SJSA1 (cell line): ENCODE measurements at places on chromosomes 3 and 15. TPM values are rescaled to one million over a fixed set of nuclear protein-coding genes. Genes with fewer than 3 reads are reported as not detected.
A peak's percentile ranks its signal among the peaks of the same experiment; 100 is the strongest.

The TUSC7 gene
- total RNA-seq = not detected in 2 replicates

The CRYBG3 gene
- total RNA-seq = 12.1 and 12.7 TPM in 2 replicates

GRCh38 chr3:39149059-39149455 lies 4.3 kb downstream of the CSRNP1 start:
- H3K27ac ChIP-seq = peak overlapping the region; percentile 75; the same call in 1 of the 2 replicates
- H3K27me3 ChIP-seq = no peaks in the 10 kb centered on the region
- DNase-seq = no peak
- peaks cover 69% of the 10 kb centered on the region for H3K4me1 ChIP-seq

The TRIM42 gene
- not detected in 2 replicates for total RNA-seq

GRCh38 chr3:190038050-190038933 lies 82.4 kb downstream of the P3H2 start:
- peak overlapping the region; percentile 8; the same call in 1 of the 2 replicates for H3K27ac ChIP-seq
- peak; percentile 48 for DNase-seq
- H3K27me3 ChIP-seq = no peaks in the 10 kb centered on the region
- peaks cover 28% of the 10 kb centered on the region for H3K4me1 ChIP-seq
- H3K36me3 ChIP-seq = no peaks in the 10 kb centered on the region
- no peak overlapping the region for H3K4me3 ChIP-seq

- no peaks in the 10 kb centered on the region for H3K27me3 ChIP-seq
- H3K4me3 ChIP-seq = no peak overlapping the region
- peaks cover 58% of the 10 kb centered on the region for H3K4me1 ChIP-seq
- peak; percentile 66 for DNase-seq
- peak overlapping the region; percentile 60 for H3K27ac ChIP-seq
Observed at GRCh38 chr15:96264801-96265515, 65.5 kb upstream of the NR2F2 start.

DNA sequence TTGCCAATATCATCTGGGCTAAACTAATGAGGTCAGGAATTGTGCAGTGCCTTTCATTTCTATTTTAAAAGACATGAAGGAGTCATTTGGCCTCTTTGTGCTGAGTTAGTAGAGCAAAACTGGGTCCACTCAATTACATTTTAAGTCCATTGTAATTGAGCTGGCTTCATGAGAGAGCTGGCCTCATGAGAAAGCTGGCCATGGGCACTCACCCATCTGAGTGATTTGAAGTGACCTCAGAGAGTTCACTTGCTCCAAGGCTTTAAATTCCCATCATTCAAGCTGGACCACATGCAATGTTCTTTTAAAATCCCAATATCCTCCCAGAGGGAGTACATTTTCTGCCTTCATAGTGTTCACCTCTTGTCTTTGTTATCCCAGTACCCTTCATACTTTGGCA lies 335.9 kb upstream of the WNT5A start:
- peaks cover 40% of the 10 kb centered on the region for H3K4me1 ChIP-seq
- no peak for DNase-seq
- no peak overlapping the region for H3K4me3 ChIP-seq
- no peaks in the 10 kb centered on the region for H3K27me3 ChIP-seq
- H3K36me3 ChIP-seq = no peaks in the 10 kb centered on the region

The CMTM7 gene
- 3.3 and 7.0 TPM in 2 replicates for total RNA-seq

The SKOR1 gene
- not detected in 2 replicates for total RNA-seq

DNA sequence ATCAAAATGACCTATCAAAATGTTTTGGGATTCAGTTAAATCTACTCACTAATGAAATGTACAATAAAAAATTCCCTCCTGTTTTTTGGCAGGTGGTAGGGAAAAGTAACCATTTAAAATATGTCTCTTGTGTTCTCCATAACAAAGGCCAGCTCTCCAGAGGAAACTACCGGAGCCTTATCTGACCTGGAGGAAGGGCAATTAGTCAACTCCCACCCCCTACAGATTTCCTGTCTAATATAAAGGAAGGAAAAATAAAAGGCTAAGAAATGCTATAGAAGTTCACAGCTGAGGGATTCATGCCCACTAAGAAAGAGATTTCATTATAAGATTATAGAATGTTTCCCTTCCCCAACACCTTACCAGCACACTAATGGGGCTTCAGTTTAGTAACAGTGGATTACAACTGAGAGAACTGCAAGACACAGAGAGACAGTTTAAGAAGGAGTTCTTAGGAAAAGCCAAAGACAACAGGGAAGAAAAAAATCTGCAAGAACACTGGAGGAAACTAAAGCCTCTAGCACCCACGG lies 376.5 kb upstream of the KCNMB2 start:
- no peak overlapping the region for H3K4me3 ChIP-seq
- no peaks in the 10 kb centered on the region for H3K4me1 ChIP-seq
- no peaks in the 10 kb centered on the region for H3K27me3 ChIP-seq
- DNase-seq = no peak

GRCh38 chr15:31145271-31145911 lies 43.9 kb upstream of the TRPM1 start:
- no peaks in the 10 kb centered on the region for H3K36me3 ChIP-seq
- no peaks in the 10 kb centered on the region for H3K27me3 ChIP-seq
- H3K27ac ChIP-seq = no peak overlapping the region
- no peaks in the 10 kb centered on the region for H3K4me1 ChIP-seq

The LOXL1 gene
- total RNA-seq = 8.3 and 10.1 TPM in 2 replicates

GRCh38 chr3:8565376-8565775 lies 63.8 kb downstream of the LMCD1 start:
- no peak overlapping the region for H3K4me3 ChIP-seq
- H3K36me3 ChIP-seq = no peaks in the 10 kb centered on the region
- H3K27me3 ChIP-seq = no peaks in the 10 kb centered on the region
- no peak for DNase-seq
- no peak overlapping the region for H3K27ac ChIP-seq
- H3K4me1 ChIP-seq = no peaks in the 10 kb centered on the region

DNA sequence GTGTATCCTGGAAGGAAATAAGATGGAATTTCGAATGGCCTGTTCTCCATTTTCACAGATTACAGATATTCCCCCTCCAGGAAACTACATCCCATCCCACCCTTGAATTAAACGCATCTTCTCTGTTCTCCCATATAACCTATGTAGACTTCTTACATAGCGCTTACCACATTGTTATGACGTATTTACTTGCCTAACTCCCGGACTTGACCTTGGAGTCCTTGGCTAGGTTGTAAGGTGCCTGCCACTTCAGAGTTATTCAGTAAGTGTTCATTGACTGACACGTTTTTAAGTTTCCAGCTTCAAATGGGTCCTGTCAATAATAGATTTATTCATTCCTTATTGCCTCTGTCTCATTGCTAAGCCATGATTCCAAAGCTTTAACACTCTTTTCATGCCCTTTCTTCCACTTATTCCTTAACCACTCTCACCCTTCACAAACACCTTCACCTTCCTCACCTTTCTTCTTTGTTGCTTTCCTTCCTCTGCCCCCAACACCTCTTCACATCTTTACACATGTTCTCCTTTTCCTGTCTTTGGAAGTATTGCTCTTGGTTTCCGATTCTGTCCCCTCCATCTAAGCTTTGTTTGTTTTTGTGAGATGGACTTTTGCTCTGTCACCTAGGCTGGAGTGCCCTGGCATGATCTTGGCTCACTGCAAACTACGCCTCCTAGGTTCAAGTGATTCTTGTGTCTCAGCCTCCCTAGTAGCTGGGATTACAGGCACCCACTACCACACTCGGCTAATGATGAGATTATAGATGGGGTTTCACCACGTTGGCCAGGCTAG lies 138.3 kb downstream of the CMSS1 start:
- no peaks in the 10 kb centered on the region for H3K27me3 ChIP-seq
- no peak overlapping the region for H3K27ac ChIP-seq
- no peak for DNase-seq
- no peak overlapping the region for H3K4me3 ChIP-seq
- no peaks in the 10 kb centered on the region for H3K36me3 ChIP-seq

- no peaks in the 10 kb centered on the region for H3K27me3 ChIP-seq
- peaks cover 9% of the 10 kb centered on the region for H3K4me1 ChIP-seq
- no peak overlapping the region for H3K27ac ChIP-seq
- no peak for DNase-seq
- H3K4me3 ChIP-seq = no peak overlapping the region
Observed at GRCh38 chr3:56118968-56119367, 349.3 kb downstream of the ERC2 start.

- H3K4me3 ChIP-seq = no peak overlapping the region
- no peaks in the 10 kb centered on the region for H3K27me3 ChIP-seq
- peak overlapping the region; percentile 47 for H3K27ac ChIP-seq
- DNase-seq = peak; percentile 89
- peaks cover 41% of the 10 kb centered on the region for H3K4me1 ChIP-seq
Observed at GRCh38 chr15:95304151-95304946, 1026.2 kb upstream of the NR2F2 start.

GRCh38 chr15:40767838-40768500 lies 1.8 kb upstream of the C15orf62 start:
- H3K27ac ChIP-seq = no peak overlapping the region
- H3K4me1 ChIP-seq = peaks cover 68% of the 10 kb centered on the region
- no peaks in the 10 kb centered on the region for H3K27me3 ChIP-seq
- DNase-seq = no peak
- peaks cover 49% of the 10 kb centered on the region for H3K36me3 ChIP-seq

- no peaks in the 10 kb centered on the region for H3K36me3 ChIP-seq
- no peak for DNase-seq
- no peaks in the 10 kb centered on the region for H3K27me3 ChIP-seq
Observed at GRCh38 chr15:100680726-100681125, 78.3 kb downstream of the ASB7 start.

- DNase-seq = peak; percentile 41
- H3K27ac ChIP-seq = no peak overlapping the region
- H3K4me3 ChIP-seq = no peak overlapping the region
- H3K36me3 ChIP-seq = no peaks in the 10 kb centered on the region
- H3K4me1 ChIP-seq = peaks cover 11% of the 10 kb centered on the region
Observed at GRCh38 chr3:186209810-186210752, 101.2 kb upstream of the ETV5 start.

The SUCLG2 gene
- total RNA-seq = 50.6 and 53.7 TPM in 2 replicates

DNA sequence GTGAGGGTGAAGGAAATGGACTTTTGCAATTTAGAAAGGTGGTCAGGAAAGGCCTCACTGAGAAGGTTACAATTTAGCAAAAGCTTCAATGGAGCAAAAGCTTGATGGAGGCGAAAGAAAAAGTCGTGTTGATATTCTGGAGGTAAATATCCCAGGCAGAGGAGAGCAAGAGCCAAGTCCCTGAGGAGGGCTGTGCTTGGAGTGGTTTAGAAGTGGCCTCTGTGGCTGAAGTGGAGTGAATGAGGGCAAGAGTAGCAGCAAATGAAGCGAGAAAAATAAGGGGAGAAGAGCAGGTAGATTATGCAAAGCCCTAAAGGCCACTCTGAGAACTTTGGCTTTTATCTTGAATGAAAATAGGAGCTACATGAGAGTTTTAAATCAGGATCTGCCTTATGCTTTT lies 54.1 kb downstream of the GUCA1C start:
- no peak for DNase-seq
- no peak overlapping the region for H3K4me3 ChIP-seq
- no peaks in the 10 kb centered on the region for H3K4me1 ChIP-seq
- H3K27ac ChIP-seq = no peak overlapping the region

DNA sequence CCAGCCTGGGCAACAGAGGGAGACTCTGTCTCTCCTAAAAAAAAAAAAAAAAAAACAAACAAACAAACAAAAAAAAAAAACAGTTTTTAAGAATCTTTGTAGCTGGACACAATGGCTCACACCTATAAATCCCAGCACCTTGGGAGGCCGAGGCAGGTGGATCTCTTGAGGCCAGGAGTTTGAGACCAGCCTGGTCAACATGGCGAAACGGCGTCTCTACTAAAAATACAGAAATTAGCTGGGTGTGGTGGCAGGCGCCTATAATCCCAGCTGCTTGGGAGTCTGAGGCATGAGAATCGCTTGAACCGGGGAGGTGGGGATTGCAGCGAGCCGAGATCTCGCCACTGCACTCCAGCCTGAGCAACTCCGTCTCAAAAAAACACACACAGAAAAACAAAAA lies 53.1 kb downstream of the KLHL25 start:
- H3K36me3 ChIP-seq = peaks cover 71% of the 10 kb centered on the region
- no peaks in the 10 kb centered on the region for H3K4me1 ChIP-seq
- H3K27ac ChIP-seq = no peak overlapping the region
- DNase-seq = no peak
- no peaks in the 10 kb centered on the region for H3K27me3 ChIP-seq

DNA sequence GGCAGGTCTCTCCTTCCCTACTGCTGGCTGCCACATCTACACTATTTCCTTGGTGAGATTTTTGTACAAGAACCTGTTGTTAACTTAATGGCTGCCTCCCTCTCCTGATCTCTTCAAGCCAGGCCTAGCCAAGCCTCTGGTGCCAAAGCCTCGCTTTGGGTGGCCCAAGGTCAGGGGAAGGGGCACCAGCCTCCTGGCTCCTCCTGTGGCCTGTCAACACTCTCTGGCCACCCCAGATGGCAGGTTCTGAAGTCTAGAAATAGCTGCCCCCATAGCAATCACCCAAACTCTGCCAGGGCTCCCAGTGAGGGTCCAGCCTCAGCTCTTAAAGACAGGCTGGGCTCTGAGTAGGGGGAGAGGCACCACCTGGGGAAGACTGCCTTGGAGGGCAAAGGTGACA lies 5.0 kb downstream of the IFRD2 start:
- no peaks in the 10 kb centered on the region for H3K27me3 ChIP-seq
- no peak overlapping the region for H3K27ac ChIP-seq
- DNase-seq = no peak
- H3K4me1 ChIP-seq = peaks cover 8% of the 10 kb centered on the region; the same call in 1 of the 2 replicates
- no peak overlapping the region for H3K4me3 ChIP-seq

DNA sequence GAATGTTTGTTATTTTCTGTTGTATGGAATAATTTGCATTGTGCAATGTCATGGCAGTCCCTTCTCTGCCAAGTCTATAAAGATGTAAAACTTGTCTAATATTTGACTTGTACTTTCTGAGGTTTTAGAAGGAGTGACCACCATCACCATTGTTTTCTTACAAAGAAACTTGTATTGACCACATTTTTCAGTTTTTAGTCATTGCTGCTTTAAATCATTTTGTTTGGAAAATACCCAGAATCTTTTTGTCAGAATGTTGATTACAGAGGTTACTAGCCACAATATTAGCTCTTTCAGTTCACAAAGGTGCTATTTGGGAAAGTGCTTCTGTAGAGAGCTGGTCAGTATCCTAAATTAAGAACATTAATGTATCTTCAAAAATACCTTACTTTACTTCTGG lies 532.4 kb upstream of the GBE1 start:
- no peak for DNase-seq
- H3K36me3 ChIP-seq = no peaks in the 10 kb centered on the region
- H3K4me3 ChIP-seq = no peak overlapping the region
- no peak overlapping the region for H3K27ac ChIP-seq
- no peaks in the 10 kb centered on the region for H3K27me3 ChIP-seq

DNA sequence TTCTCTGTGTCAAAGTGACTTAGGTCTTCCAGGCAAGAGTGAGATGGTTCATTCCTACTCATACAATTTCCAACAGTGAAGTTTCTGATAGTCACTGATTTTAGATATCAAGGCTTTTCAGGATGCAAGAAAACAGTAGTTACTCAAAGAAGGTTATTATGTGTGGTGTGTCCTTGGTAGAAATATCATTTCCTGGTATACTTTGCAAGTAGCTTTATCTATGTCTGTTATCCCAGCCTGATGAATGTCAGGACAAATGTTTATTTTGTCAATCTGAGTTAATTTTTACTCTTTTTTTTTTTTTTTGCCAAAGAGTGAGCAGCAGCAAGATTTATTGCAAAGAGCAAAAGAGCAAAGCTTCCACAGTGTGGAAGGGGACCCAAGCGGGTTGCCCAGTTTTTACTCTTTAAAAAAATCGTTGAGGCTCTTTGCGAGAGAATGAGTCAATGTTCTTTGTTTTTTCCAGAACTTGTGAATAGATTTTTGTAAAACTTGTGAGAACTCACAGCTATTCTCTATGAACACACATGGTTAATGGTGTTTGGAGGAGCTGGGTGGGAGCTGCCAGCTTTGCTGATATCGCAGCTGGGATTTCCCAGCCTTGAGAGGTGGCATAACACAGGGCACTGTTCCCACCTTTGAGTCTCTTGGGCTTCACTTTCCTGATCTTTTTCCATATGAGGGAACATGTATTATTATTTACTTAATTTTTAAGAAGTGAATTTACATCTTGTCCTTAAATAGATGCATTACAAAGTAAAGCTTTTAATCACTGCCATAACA lies 51.9 kb downstream of the SV2B start:
- H3K27me3 ChIP-seq = no peaks in the 10 kb centered on the region
- H3K4me3 ChIP-seq = no peak overlapping the region
- no peak for DNase-seq

The ARIH1 gene
- total RNA-seq = 27.8 and 36.6 TPM in 2 replicates

The ZNF385D gene
- total RNA-seq = not detected in 2 replicates
